Stimulated activated CD4-positive, alpha-beta T cell treated with anti-CD3 and anti-CD28 coated beads, Interleukin-12 subunit alpha, Interleukin-12 subunit beta, amount 100 ng/mL, for 24 hours (primary cell): ENCODE measurements at places on chromosomes 5 and 9.
A peak's percentile ranks its signal among the peaks of the same experiment; 100 is the strongest.

DNA sequence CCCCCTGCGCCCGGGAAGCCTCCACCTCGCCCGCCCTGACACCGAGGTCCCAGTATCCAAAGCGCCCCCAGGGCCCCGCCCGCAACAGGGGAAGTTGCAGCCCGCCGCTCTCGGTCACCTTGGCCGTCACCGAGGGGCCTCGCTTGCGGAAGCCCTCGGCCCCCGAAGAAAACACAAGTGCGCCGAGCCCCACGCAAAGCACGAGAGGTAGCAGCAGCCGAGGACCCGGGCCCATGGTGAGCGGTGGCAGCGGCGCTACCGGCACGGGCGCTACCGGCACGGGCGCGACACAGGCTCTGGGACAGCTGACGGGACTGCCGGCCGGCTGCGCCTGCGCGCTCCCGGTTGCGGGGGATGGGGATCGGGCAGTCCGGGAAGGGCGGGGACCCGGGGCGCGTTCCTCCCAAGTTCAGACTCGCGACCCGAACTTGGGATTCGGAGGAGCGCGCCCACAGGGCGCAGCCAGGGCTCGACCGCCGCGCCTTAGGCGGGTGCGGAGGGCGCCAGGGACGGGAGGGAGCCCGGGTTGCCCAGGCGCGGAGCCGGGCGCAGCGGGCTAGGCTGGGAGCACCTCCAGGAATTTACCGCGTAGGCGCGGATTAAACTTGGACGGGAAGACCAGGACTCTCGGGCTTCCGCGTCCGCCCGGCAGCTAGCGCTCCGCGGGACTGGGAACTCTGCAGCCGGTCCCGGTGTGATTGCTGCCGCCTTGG, at the start of gene PPIC:
PPIC (minus strand) TSS at position 335 of the 713 bp plus-strand sequence; CDS start at position 235, 100 bp downstream.
- peak; percentile 14 for DNase-seq

- no peak for DNase-seq
Observed at GRCh38 chr5:66151030-66151429, 6.9 kb downstream of the SREK1 start.

DNA sequence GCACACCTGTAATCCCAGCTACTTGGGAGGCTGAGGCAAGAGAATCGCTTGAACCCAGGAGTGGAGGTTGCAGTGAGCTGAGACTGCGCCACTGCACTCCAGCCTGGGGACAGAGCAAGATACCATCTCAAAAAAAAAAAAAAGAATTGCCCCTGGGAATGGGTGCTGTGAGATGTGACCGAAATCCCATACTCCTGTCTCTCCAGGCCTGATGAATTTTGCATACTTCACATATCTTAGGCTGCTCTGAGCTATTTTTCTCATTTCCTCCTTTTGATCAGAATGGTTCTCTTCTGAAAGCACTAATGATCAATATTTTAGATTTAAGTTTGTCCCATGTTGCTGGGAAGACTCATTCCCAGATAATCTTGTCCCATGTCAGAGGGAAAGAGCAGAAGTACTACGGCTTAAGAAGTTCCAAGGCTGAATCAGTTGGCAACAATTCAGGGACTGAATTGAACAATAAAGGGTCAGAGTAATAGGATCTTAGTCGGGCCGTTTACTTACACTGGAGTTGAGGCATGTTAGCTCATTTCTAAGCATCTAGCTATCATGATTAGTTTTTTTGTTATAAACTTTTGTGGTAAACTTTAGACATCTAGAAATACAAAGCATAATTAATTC, 44.2 kb upstream of the TENT2 start:
- DNase-seq: no peak

DNA sequence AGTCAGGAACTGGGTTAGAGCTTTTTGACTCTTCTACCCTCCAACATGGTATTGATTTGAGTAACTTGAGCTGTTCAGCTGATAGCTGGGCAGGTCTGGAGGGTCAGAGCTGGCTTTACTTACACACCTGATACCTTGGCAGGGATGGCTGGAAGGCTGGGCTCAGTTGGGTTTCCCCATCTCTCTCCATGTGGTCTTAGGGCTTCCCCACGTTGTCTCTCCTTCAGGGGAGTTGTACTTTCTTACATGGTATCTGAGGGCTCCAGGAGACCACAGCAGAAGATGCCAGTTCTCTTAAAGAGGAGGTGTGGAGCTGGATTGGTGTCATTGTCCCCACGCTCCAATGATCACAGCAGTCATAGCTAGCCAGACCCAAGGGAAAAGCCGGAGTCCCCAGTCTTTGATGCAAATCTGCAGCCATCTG, 25.6 kb downstream of the ISOC1 start:
- DNase-seq: no peak

DNA sequence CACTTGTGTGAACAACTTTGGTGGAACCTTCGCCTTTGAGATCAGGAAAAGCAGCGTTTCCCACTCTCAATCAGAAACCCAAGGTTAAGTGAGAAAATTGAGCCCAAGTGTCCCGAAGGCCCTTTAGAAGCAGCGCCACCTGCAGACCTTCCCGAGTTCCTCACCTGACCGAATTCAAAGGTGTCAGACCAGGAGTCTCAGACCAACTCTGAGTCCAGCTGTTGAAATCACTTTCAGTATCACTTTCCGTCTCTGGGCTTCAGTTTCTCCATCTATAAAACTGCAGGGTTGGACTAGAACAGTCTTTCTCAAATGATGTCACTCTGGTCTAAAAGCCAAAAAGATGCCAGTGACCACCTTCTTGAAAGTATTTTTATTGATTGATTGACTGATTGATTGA, 31.7 kb upstream of the GRHPR start:
- no peak for DNase-seq

DNA sequence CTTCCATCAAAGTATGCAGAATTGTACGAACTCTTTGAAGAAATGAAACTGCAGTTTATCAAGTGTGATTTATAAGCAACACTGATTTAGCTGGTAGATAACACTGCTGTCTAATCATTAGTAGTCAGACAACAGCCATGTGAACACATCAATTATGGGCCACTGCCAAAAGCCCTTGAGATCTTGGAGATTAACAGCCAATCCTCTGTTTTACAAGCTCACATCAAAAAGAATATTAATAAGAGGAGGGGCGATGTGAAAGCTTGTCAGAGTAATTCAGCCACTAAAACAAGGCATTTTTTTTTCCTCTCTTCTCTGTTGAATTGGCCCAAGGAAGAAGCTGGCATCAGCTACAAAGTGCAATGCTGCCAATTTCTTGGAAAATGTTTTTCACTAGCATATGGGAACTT, 28.1 kb downstream of the ZNF608 start:
- DNase-seq: no peak

- peak; percentile 15 for DNase-seq
Observed at GRCh38 chr9:101119206-101119819, 90.8 kb downstream of the PLPPR1 start.

GRCh38 chr5:168438349-168438748, 47.9 kb upstream of the RARS1 start:
- DNase-seq: no peak

DNA sequence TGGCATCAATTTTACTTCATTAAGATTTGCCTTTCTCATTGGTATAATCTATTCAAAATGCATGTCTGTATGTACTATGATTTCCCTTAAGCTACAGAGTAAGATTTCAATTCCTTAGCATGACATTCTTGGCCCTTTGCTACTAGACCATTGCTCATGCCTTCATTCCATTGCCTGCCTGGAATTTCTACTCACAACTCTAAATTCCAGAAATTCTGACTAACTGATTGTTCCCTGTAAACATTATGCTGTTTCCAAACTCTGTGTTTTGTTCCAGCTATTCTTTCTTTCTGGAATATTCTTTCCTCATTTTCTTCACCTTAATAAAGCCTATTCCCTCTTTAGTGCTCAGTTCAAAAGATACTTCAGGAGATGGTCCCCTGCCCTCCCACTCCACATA, 568.8 kb upstream of the SEMA6A start:
- DNase-seq: no peak

DNA sequence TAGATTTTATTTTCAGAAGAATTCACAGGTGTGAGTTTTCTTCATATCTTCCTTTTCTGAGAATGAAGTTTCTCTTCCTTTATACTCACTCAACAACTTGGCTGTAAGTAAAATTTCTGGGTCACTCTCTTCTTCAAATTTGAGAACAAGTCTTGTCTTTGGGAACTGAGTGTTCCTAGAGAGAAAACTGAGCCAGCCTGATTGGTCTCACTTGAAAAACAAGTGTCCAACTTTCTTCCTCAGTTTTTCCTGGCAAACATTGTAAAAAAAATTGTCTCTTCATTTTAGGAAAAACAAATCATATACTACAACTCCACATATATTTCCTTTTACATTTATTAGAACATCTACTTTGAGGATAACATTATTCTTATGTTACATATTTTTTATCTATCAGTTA, 156.1 kb upstream of the GHR start:
- DNase-seq: no peak

GRCh38 chr5:103059525-103059924, 60.4 kb downstream of the GIN1 start:
- no peak for DNase-seq

- DNase-seq: no peak
Observed at GRCh38 chr5:30436691-30437090, 756.8 kb upstream of the CDH6 start.

GRCh38 chr5:78801413-78801812, 152.8 kb upstream of the LHFPL2 start:
- DNase-seq: no peak

DNA sequence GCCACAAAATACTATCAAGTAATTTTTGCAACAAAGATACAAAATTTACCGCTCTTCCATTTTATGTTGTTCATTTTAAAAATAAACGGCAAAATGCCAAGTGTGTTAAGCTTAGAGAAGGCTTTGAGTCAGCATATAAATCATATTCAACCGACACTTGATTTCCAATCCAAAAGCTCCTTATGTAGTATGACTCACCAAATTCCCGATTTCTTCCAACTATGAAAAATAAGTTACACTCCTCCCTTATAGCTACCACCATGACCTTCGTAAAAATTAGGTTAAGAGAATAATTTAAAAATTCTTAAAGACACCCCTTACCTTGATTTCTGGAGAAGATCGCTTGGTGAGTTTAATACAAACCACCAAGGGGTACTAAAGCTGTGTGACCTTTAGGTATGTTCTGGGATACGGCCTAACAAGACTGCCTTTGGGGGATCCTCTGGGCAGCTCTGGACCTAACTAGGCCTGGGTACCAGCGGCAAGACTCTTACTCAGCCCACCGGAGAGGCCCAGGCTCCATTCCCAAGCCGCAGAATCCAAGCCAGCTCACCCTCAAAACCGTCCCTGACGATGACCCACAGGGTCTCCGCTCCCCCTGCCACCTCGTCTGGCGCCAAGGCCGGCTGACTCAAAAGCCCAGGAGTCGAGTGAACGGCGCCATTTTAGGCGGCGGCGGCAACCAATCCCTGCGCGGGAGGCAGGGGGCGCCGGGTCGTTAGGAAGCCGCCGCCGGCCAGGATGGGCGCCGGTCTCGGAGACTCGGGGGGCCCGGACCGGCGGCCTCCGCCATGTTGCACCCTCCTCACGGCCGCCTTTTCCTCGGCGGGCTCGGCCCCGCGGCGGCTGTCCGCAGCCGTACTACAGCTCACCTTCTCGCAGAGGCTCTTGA, 739 bp downstream of the PPP2CA start:
- DNase-seq: peak; percentile 60

- no peak for DNase-seq
Observed at GRCh38 chr5:53035868-53036381, 46.8 kb downstream of the ITGA2 start.

DNA sequence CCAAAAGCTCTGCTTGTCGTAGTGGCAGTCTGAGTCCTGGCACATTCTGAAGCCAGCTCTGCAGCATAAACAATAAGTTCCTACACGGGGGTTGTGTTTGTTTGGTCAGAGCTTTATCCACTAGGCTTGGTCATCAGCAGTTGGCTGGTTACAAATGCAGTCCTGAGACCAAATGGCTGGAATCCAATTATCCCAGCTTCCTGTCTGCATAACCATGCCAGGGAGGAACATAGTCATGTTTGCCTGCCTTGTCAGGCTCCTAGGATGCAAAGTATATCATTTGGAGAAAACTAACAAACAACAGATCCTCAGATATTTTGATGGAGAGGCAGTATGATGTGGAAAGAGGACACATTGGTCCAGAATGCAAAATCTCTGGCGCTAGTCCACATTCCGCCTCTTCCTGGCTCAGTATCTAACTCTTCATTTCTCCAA, 85.8 kb downstream of the FBXO38 start:
- DNase-seq: no peak

- DNase-seq: peak; percentile 17
Observed at GRCh38 chr9:89593727-89594427, 10.9 kb upstream of the GADD45G start.

DNA sequence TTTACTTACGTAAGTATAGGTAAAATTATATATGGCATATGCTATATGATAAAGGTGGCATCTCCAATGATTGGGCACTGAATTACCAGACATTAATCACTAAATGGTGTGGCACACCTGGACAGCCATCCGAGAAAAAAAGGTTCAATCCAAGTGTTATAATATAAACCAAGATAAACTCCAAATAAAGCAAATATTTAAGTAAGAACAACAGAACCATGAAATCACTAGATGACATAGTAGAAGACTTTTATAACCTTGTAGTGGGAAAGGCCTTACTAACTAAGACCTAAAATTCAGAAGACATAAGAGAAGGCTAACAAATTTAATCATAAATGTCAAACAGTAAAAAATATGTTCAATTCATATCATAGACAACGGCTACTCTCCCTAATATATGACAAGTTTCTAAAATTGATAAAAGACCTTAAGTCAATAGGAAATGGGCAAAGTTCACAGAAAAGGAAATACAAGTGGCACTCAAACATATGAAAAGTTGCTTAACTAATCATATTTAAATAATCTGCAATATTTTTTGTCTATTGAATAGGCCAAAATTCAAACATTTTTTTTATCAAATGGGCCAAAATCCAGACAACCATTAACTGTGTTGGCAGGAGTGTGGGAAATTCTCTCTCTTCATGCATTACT, 55.1 kb downstream of the ELOVL7 start:
- no peak for DNase-seq

GRCh38 chr9:79014929-79015699, 556.7 kb upstream of the TLE4 start:
- DNase-seq: no peak

DNA sequence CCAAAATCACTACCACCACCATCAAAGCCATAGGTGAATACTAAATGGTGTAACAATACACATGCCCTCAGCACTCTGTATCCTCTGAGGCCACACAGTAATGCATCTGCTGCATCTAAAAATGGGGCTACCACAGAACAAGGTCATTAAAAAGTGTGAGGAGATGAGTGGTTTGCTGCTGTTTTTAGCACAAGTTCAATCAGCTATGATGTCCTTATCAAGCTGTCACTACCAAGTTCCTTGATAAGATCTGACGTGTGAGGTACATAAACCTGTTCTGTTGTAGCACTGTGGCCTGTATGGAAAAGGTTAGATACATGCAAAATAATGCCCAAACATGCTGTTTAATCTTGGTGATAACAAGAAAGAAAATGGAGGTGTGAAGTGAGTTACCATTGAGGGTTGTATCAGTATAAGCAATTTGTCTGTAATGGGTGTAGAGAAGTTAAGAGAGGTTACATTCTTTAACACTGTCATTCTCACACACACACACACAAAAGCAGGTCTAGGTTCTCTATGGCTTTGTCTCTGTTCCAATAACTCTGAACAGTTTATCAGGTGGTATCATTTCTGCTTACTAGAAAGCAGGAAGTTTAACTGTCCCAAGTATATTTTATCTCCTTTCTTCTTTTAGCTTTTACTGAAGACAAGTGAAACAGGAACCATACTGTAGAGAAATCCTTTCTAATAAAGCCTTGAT, 252.9 kb downstream of the CWC27 start:
- no peak for DNase-seq
